Renal cortex interstitium (tissue), 15 donors: ENCODE measurements at places on chromosomes 11 and 22.
A peak's percentile ranks its signal among the peaks of the same experiment; 100 is the strongest.

DNA sequence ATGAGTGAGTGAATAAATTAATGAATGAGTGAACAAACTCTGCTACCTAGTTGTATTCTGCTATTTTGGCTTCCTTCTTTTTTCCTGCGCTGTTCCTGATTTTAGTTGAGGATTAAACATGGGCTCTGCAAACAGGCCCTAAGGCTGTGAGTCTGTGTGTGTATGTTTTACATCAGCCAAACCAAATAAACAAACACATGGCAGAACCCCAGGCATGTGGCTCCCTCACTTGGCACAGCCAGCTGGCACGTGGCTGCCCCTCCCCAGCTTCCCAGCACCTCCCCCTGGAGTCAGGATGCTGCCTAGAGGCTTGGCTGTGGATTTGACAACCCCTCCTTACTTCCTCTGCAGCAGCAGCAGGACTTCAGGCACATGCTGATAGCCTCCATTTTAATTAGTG, 593.2 kb downstream of the INSC start:
- DNase-seq = no peak

- DNase-seq = no peak
Measured at GRCh38 chr11:56890584-56891305, 98.0 kb upstream of the OR5AK2 start.

- no peak for DNase-seq
Measured at GRCh38 chr22:35660291-35661127, 12.3 kb downstream of the APOL6 start.

DNA sequence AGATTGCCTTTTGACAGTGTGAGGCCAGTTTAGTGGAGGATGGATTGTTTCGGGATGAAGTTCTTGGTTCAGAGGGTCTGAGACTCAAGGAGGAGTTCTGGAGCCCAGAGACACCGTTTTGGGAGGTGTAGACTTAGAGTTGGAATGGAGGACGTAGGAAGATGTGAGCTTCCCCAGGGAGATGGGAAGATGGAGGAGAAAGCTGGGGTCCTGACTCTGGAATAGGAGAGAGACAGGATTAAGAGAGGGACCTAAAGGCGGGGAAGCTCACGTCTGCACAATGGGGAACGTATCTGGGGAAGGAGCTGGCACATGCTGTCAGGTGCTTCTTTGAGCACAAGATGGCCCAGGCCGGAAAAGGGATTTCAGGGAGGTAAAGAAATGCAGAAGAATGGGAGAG, 71.3 kb upstream of the CLDN5 start:
- DNase-seq = no peak

DNA sequence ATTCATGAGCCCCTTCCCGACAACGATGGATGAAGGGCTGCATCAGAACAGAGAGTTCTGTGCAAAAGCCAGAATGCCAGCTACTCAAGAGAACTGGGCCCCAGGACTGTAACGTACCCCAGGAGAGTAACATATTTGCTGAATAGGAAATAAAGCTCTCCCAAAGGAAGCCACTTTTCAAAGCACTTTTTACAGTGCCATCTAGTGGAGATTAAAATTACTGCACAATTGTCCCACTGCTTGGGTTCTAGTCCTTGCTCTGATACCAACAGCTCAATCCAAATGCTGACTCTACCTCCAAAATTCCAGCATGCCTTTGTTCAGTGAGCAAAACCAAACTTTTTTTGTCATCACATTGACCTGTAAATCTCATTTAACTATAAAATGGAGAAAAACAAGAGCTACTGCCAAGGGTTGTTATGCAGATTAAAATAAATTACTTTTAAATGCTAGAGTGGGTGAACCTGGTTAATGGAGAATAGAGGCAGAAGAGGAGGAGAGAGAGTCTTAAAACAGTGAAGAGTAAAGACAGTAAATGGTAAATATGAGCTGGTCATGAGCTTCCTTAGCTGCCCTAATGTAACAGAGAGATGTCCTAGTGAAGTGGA, 87.6 kb upstream of the FSHB start:
- DNase-seq = peak; percentile 46

DNA sequence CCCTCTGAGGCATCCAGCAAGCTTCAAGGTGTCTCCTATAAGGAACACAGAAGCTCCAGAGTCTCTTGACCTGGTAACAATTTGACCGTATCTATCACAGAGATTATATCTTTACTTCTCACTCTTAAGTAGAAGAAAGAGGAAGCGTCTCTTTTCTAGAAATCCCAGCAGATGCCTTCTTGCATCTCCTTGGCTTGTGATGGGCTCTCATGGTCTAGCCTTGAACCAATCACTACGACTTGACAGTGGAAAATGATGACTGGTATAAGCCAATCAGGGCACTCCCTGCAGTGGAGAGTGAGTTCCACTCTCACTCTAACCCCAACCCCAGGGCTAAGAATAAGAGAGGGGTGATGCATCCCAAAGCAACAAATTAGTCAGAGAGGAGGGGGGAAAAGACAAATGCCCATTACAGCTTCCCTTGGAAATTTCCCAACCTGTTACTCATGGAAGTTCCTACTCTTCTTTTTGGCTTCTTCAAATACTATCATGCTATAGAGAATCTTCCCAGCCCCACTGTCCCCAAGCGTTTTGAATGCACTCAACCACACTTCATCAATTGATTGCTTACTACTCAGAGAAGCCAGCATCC, 293.5 kb downstream of the MN1 start:
- DNase-seq = no peak

GRCh38 chr11:78567209-78567608, 7.5 kb downstream of the NARS2 start:
- DNase-seq = no peak

- no peak for DNase-seq
Measured at GRCh38 chr22:48778308-48779195, 1049.1 kb downstream of the BRD1 start.

GRCh38 chr11:73195191-73196007, 22.7 kb upstream of the P2RY2 start:
- no peak for DNase-seq

DNA sequence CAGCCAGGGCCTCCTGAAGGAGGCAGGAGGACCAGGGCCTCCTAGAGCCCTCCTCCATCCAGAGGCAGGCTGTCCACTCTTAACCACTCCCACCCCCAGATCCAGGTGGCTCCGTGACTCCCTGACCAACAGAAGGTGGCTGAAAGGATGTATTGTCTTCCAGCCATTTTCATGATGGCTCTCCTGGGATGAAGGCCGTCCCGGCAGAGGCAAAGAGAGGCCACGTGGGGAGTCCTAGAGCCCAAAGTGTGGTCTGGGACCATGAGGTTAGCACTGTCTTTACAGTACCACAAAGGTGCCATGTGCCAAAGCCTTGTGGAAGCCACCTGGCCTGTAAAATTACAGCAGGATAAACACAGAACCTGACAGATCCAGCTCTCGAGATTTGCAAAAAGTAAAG, 42.3 kb downstream of the DUSP8 start:
- DNase-seq = no peak

DNA sequence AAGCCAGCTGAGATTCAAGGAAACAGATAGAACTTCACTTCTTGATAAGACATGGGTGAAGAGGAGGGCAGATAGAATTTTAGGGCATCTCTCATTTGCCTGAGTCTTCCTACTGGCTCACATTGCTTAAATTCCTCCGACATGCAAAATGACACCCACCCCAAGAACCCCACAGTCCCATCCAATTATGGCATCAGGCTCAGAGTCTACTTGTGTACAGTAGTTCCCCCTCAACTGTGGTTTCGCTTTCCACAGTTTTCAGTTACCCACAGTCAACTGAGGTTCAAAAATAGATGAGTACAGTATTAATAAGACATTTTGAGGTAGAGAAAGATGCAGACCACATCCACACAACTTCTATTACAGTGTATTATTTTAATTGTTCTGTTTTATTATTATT, 99.8 kb downstream of the TTC17 start:
- no peak for DNase-seq

DNA sequence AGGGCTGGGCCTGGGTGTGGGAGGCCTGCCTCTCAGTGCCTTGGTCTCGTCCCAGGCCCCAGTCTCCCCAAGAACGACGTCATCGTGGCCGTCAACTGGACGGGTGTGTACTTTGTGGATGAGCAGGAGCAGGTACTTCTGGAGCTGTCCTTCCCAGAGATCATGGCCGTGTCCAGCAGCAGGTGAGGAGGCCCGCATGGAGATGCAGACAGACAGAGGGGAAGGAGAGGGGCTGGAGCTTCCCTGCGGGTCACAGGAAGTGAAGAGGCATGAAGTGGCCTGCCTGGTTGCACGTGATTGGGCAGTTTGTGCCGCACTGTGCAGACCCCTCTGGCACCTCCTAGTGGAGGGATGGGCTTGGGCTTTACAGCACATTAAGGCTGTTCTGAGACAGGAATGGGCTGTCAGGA, 70.4 kb downstream of the MYO7A start:
- no peak for DNase-seq

DNA sequence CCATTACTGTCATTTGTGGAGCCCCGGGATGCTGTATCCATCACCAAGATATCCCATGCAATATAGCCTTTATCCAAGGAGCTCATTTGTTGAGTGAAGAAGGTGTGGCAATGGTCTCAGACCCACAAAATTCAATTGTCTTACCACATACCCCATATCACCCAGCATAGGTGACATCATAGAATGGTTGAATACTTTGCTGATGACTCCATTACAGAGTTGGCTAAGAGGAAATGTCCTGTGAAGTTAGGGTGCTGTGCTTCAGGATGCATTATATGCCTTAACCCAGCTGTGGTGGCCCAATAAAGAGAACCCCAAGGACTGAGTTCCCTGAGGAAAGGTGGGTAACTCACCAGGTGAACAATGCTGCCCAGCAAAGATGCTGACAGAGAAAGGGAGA, 113.7 kb downstream of the EFCAB6 start:
- no peak for DNase-seq

GRCh38 chr11:61026121-61027031, 54.9 kb downstream of the CD6 start:
- DNase-seq = no peak

DNA sequence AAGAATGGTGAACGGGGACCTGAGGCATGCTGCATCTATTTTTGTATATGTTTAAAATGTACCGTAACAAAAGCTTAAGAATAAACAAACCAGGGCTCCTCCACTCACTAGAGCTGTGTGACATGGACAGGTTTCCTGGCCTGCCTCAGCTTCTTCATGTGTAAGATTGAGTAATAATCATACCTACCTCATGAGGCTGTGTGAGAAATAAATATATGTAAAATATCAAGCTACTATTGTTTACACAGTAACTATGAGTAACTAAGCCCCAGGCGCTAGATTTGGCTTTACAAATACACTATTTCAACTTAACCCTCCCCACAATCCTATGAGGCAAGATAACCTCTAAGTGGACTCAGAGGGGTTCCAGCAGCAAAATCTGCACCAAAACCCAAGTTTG, 66.4 kb downstream of the SMCO4 start:
- no peak for DNase-seq

- peak; percentile 59 for DNase-seq
Measured at GRCh38 chr11:2886191-2886894, 768 bp upstream of the CDKN1C start.

- DNase-seq = no peak
Measured at GRCh38 chr22:41526226-41526829, 17.9 kb downstream of the POLR3H start.

GRCh38 chr11:4798427-4799183, 5.6 kb downstream of the OR52R1 start:
- no peak for DNase-seq

- DNase-seq = no peak
Measured at GRCh38 chr11:12598330-12599256, 75.6 kb upstream of the TEAD1 start.

- peak; percentile 4 for DNase-seq
Measured at GRCh38 chr11:77779935-77780334, 40.6 kb downstream of the RSF1 start.

- no peak for DNase-seq
Measured at GRCh38 chr22:16815073-16815472, 10.1 kb downstream of the XKR3 start.

DNA sequence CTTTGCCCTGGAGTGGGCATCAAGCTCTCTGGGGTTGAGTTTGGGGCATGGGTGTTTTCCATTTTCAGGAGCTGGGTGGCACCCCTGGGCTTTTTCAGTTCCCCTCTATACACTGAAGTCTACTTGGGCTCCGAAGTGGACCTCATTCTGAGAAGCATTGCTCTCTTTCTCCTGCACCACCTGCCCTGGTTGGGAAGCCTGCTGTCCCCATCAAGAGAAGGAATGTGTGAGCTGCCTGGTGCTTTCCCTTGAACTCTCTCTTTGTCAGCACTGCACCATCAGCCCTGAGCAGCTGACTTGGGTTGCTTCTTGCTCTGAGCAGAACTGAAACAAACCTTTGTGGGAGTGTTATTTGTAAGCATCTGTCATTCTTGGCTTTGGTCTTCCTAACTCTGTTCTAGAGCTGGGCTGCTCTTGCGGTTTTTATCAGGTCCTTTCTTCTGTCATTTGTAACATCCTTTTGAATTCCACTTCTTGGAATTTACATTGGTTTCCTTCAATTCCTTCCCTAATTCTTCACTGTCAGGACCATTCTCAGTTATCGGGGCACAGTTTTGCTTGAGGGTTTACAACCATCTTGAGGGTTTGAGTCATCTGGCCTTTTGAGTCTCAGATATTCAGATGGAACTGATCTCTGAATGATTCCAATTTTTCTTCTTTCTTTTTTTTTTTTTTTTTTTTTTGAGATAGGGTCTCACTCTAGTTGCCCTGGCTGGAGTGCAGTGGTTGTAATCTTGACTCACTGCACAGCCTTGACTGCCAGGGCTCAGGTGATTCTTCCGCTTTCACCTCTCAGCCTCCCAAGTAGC, 20.5 kb downstream of the UBE2L3 start:
- no peak for DNase-seq

GRCh38 chr22:29647954-29648737, 44.7 kb downstream of the NF2 start:
- no peak for DNase-seq

DNA sequence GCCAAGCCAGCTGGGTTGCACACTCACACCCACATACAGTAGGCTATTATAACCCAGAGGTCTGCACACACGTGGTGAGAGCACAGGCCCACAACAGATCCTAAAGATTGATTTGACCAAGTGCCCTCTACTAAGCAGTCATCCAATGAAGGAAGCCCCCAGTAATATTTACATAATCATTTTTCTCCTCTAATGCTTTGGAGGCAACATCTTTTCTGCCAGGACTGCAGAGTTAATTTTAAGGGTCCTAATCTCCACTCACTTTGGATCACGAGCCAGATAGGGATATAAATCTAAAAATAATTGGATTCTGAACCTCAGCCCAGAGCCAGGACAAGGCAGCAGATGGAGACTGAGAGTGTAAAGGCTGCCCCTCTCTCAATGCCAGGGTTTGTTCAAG, 49.1 kb upstream of the MTNR1B start:
- DNase-seq = no peak

DNA sequence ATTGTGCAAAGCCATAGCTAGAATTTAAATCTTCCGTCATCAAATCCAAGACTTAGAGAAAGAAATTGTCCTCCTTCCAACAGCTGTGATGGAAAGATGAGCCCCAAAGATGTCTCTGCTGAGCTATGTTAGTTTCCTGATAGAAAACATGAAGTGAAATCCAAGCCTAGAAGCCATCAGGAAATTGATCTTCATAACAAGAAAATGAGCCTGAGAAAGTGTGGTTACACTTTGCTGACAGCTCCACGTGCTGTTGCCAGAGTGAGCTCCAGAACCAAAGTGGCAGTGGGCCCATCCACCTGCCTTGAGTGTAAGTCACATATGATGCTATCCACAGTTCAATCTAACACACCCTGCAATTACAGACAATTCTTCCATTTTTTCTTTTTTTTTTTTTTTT, 58.0 kb upstream of the UBASH3B start:
- DNase-seq = no peak

GRCh38 chr22:30664798-30665197, 2.9 kb downstream of the DUSP18 start:
- DNase-seq = no peak
